Pulmonary artery endothelial cell (primary cell): ENCODE measurements at places on chromosomes 5 and 9. TPM values are rescaled to one million over a fixed set of nuclear protein-coding genes. Genes with fewer than 3 reads are reported as not detected.

TAF1L gene
- 0.04 TPM in 1 of 2 replicates, not detected in the other for total RNA-seq

MYOT gene
- not detected in 2 replicates for total RNA-seq

BAAT gene
- total RNA-seq = under 0.01 TPM in 1 of 2 replicates, not detected in the other

DNA sequence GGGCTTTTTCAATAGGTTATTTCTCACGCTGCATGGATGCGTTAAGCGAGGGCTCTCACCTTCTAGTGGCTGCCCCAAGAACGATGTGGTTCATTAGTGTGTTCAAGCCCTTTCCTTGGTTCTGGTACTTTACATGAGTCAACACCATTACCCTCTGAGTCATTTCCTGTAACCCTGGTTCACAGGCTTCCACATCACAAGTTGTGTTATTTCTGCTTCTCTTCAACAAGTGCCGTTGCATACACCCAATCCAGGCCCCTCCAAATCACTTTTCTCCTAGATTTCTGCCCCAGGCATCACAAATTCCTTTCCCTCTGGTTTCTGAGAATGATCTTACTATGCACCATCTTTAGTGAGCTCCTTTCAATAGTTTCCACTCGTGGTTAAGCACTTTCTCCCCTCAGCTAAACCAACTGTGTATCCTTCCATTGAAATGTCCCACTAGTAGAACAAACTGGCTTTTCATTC, 69.5 kb upstream of the RAD23B start:
- peak; percentile 8 for DNase-seq

DNA sequence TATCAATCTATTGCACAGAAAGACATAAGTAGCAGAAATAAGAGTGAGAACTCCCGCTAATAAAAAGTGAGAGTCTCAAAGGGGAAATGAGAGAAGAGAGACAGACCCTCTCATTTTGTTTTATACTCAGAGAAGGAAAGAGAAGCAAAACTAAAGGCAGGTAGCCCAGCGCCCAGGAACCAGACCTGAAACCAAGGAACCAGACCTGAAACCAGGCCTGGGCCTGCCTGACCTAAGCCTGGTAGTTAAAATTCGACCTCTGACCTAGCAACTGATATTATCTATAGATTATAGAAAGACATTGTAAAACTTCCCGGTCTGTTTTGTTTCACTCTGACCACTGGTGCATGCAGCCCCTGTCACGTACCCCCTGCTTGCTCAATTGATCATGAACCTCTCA, 134.5 kb upstream of the SEMA6A start:
- DNase-seq = no peak

DNA sequence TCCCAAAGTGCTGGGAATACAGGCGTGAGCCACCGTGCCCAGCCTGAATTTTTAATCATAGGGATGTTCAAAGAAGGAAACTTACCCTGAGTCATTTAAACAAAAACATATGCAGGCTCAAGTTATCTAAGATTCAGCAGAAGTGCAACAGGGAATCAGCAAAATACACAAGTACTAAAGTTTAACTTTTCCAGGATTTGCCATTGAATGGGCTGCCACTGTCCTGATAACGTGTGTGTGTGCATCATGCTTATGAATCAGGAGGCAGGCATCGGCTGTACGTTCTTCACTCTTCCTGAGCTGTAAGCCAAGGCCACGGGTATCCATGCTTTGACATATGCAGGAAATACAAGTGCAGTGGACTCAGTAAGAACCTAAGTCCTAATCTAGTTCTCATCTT, 48.8 kb upstream of the FST start:
- no peak for DNase-seq

DNA sequence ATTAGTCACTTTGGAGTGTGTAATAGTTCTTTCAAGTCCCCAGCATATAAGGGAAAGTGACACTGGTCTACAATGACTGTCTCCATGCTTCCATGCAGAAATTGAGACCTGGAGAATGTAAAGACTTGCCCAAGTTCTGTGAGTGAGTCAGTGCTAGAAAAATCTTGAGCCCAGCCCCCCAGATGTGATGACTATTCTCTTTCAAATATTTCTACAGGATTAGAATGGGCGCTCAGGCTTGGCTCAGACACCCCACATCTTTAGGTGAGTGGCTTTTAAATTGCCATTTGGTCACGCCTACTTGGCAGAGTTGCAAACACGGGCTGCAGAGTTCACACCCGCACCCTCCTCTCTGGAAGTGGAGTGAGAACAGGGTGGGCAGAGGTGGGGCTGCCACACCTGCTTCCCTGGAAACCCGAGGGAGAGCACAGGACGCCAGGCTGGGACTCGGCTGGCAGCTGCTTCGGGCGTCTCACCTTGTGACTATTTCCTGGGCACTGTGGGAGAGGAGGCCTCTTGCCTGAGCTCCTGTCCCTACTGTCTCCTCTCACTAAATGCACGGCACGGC, 37.6 kb downstream of the ROPN1L start:
- no peak for DNase-seq

DNA sequence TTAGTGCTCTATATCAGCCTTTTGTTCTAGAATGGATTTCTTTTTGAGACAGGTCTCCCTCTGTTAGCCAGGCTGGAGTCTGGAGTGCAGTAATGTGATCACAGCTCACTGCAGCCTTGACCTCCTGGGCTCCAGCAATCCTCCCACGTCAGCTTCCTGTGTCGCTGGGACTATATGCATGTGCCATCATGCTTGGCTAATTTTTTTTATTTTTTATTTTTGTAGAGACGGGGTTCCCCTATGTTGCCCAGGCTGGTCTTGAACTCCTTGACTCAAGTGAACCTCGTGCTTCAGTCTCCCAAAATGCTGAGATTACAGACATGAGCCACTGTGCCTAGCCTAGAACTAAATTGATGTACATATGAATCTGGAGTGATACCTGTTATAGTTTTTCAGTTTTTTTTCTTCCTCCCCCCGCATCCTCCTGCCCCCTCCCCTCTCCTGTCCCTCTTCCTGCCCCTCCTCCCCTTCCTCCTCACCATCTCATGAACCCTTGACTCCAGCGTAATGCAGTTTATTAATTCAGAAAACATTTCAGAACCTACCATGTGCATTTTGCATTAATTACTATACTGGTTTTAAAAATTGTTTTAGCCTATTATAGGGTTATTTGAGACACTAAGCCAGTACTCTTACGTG, 37.4 kb upstream of the TNFAIP8 start:
- DNase-seq = no peak
